ENCODE measurements at places on chromosomes 7 and 10. TPM values are rescaled to one million over a fixed set of nuclear protein-coding genes. Genes with fewer than 3 reads are reported as not detected.

The NEUROG3 gene
- total RNA-seq: not detected

The ZNF138 gene
- 2.0 TPM for total RNA-seq

The OR9A2 gene
- total RNA-seq: not detected

The HIP1 gene
- total RNA-seq: 47.5 TPM

The FFAR4 gene
- total RNA-seq: not detected

The CDC14C gene
- total RNA-seq: not detected

The EPHB6 gene
- 13.1 TPM for total RNA-seq

The COL28A1 gene
- 0.11 TPM for total RNA-seq

The LOXL4 gene
- total RNA-seq: 3.7 TPM

The BLNK gene
- not detected for total RNA-seq

DNA sequence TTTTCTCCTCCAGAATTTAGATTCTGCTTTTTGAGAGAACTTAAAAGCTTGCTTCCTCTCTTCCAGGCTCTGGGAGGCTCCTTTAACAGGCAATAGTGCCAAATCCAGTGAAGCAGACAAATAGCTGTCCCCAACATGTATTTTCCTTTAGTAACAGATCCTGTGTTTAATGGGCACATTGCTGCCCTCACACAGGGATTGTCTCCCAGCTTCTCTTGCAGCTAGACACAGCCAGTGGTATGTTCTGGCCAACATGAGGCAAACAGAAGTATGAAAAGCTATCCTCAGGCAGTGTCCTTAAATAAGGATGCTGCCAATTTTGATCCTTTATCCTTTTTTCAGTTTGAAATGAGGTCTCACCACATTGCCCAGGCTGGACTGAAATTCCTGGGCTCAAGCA lies 38.2 kb downstream of the MALSU1 start:
- DNase-seq: no peak
- H3K4me3 ChIP-seq: no peak overlapping the region
- H3K27ac ChIP-seq: no peak overlapping the region
- no peaks in the 10 kb centered on the region for H3K27me3 ChIP-seq
- H3K4me1 ChIP-seq: no peaks in the 10 kb centered on the region

GRCh38 chr10:17022896-17023295 lies 106.7 kb downstream of the CUBN start:
- H3K27ac ChIP-seq: peak overlapping the region; percentile 64
- peaks cover 30% of the 10 kb centered on the region for H3K4me1 ChIP-seq
- H3K27me3 ChIP-seq: no peaks in the 10 kb centered on the region
- no peaks in the 10 kb centered on the region for H3K36me3 ChIP-seq

DNA sequence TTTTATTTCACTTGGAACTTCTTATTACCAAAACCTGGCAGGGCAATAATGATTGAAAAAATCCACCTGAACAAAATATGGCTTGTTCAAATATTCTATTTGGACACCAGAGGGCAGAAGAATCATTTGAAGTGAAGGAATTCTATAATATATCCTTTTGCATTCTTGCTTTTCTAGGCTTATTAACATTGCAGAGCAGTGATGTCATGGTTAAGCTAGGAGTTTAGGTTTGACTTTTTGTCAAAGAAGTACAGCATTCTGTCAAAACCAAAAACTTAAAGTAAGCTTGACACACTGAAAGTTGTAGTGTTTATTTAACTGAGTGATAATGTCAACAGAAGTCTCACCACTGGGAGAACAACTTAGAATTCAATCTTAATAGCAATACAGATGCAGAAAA lies 156.0 kb downstream of the SEMA3D start:
- H3K4me1 ChIP-seq: no peaks in the 10 kb centered on the region
- no peaks in the 10 kb centered on the region for H3K36me3 ChIP-seq
- H3K27ac ChIP-seq: no peak overlapping the region
- H3K27me3 ChIP-seq: no peaks in the 10 kb centered on the region

DNA sequence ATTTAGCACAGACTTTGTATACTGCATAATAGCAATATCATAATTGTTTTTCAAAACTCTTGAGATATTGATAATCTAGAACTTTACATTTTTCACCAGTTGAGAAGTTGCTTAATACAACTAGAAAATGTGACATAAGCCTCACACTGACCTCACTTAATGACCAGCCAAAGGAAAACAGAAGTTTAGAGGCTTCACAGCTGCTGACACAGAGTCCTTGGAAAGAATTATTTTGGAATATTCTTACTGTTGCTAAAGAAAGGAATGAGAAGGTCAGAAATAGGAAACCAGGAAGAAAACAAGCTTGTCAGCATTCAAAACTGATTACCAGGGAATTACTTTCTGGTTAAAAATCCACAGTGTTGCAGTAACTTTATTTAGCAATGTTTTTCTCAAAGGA lies 35.5 kb upstream of the WASL start:
- DNase-seq: no peak
- no peaks in the 10 kb centered on the region for H3K36me3 ChIP-seq
- no peak overlapping the region for H3K4me3 ChIP-seq
- no peaks in the 10 kb centered on the region for H3K27me3 ChIP-seq

DNA sequence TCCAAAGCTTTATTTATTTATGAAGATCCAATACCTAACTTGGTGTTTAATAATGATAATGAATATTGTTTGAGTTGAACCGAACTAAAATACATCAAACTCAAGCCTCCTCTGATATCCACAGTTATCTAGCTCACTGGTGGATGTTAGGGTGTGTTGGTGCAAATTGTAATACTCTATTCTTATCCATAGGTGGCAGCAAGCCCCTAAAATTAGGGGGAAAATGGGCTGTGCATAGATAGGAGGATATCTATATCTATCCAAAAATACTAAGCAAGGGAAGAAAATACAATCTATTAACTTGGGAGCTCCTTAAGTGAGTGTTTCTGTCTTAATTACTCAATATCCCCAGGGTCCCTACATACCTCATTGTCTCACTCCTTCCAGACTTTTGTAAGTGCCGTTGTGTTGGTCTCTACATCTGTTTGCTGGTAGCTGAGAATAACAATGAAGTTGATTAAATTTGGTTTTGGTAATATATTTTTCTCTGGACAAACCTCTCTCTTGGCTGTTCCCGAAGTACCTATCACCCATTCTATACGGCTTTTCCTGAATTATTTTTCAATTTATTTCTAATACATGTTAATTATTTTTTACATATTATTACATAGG lies 55.0 kb upstream of the VWDE start:
- no peaks in the 10 kb centered on the region for H3K4me1 ChIP-seq
- no peak overlapping the region for H3K4me3 ChIP-seq
- no peak for DNase-seq
- H3K36me3 ChIP-seq: no peaks in the 10 kb centered on the region
- H3K27me3 ChIP-seq: no peaks in the 10 kb centered on the region
- no peak overlapping the region for H3K27ac ChIP-seq

DNA sequence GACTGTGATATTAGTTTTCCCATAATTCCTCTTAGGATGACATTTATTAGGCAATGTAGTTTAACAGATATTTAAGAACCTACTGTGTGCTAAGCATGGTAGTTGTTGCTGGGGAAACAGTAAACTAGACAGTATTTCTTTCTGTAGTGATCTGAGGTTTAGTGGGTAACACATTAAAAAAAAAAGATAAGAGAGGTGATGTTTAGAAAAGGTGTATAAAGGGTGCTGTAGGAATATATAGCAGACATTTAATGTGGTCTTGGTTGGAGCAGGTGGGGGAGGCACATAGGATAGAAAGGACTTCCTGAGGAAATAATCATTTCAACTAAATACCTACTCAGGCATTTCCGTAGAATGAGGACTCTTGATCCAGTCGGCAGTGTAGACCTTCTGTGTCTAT lies 11.9 kb downstream of the KIF11 start:
- no peak overlapping the region for H3K4me3 ChIP-seq
- H3K36me3 ChIP-seq: no peaks in the 10 kb centered on the region
- no peak for DNase-seq
- H3K27me3 ChIP-seq: no peaks in the 10 kb centered on the region
- no peak overlapping the region for H3K27ac ChIP-seq

- H3K4me1 ChIP-seq: no peaks in the 10 kb centered on the region
- no peaks in the 10 kb centered on the region for H3K36me3 ChIP-seq
- no peaks in the 10 kb centered on the region for H3K27me3 ChIP-seq
- no peak for DNase-seq
These were observed 257.1 kb downstream of the GATA3 start for GRCh38 chr10:8311526-8312070.

DNA sequence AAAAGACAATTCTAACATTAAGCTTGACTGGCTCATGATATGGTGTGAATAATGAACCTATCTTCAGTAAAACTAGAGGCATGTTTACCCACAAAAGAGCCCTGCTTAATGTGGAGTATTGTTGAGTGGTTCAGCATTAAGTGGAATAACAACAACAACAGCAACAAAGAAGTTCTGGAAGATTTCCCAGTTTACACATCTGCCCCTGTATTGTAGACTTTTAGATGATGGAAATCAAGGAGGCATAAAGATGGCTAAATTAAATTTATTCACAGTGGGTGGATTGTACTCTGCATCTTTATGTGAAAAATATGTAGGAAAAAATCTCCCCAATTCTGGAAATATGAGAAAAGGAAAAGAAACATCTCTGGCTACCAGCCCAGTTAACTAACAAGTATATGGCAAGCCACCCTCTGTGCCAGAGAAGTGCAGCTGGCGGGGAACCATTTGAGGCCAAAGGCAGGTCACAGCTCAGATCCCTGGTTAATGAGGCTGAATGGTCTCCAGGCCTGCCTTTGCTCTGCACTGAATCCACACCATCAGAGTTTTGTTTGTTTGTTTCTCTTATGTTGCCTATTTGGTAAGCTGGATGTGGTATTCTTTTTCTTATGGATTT lies 186.0 kb downstream of the SEMA3D start:
- H3K27me3 ChIP-seq: no peaks in the 10 kb centered on the region
- no peak overlapping the region for H3K4me3 ChIP-seq
- H3K36me3 ChIP-seq: no peaks in the 10 kb centered on the region
- DNase-seq: no peak
- no peak overlapping the region for H3K27ac ChIP-seq
- H3K4me1 ChIP-seq: no peaks in the 10 kb centered on the region

DNA sequence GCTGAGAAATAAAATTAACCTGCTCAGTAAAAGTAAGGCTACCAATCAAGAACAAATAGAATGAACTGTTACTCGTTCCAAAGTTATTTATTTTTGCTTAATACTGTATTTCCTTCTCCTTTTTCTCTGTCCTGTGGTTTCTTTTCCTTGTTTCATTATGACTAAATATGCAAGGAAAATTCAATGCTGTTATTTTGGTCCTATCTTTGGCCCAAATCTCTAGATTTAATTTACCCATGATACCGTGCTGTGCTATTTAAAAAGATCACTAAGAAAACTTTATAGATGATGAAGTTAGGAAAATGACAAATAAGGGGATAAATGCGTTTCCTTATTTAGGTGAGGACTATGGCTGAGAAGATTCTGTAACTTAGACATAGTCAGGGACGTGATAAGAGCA lies 45.3 kb upstream of the FAM133B start:
- no peak overlapping the region for H3K4me3 ChIP-seq
- no peaks in the 10 kb centered on the region for H3K36me3 ChIP-seq
- H3K4me1 ChIP-seq: peaks cover 38% of the 10 kb centered on the region
- H3K27ac ChIP-seq: peak overlapping the region; percentile 5

DNA sequence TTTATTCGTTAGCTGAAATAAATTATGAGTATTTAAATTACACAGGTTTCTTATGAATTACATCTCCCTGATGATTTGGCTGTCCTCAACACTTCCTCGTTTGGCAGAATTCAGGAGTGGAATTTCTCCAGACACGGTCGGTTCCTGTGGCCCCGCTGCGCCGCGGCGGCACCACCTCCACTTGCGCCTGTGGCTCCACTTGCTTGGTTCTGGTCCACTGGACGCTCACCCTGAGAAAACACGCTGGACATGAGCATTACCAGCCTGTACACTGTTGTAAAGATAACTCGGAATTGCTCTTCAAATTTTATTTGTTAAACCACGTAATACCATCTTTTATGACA lies 85.3 kb downstream of the ZNF33B start:
- peaks cover 3% of the 10 kb centered on the region for H3K4me1 ChIP-seq
- H3K27ac ChIP-seq: peak overlapping the region; percentile 47
- H3K27me3 ChIP-seq: no peaks in the 10 kb centered on the region
- no peak for DNase-seq
- peak overlapping the region; percentile 87 for H3K4me3 ChIP-seq

- no peak overlapping the region for H3K4me3 ChIP-seq
- H3K4me1 ChIP-seq: peaks cover 8% of the 10 kb centered on the region
- peaks cover under 1% of the 10 kb centered on the region for H3K36me3 ChIP-seq
- DNase-seq: no peak
These were observed 29.1 kb downstream of the MCU start for GRCh38 chr10:72720814-72721660.

DNA sequence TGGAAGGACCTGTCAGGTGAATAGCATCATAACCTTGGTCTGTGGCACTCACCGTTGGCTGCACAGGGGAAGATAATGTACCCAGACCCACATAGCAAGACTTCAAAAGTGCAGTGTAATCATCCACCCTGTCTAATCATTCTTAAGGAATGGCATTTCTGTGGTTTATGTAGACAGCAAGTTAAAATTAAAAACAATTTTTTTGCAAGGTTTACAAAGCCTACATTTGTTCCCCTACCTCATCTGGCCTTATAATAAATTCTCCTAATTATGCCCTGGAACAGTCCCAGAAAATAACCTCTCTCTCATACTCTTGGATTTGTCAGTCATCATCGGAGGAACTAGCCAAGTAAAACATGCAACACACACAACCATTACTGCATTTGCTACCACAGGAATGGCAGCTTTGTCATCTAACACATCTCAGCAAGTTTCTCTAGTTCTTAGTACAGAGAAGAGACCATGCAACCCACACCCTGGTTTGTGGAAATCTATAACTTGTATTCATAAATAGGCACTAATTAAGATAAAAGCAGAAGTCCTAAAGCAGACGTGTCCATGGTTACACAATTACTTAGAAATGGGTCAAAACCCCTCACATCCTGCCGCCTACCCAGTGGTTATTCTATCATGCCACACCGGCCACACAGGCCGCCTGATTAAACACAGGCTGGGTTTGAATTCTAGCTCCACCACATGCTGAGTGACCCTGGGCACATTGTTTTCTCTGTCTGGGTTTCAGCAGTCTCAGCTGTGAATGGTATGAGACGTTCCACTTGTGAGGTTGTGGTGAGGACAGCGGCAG lies 19.1 kb downstream of the ABLIM1 start:
- H3K4me1 ChIP-seq: no peaks in the 10 kb centered on the region
- H3K4me3 ChIP-seq: no peak overlapping the region
- H3K27me3 ChIP-seq: no peaks in the 10 kb centered on the region
- no peak overlapping the region for H3K27ac ChIP-seq
- no peaks in the 10 kb centered on the region for H3K36me3 ChIP-seq

- H3K4me3 ChIP-seq: no peak overlapping the region
- no peaks in the 10 kb centered on the region for H3K4me1 ChIP-seq
- no peaks in the 10 kb centered on the region for H3K27me3 ChIP-seq
- H3K27ac ChIP-seq: no peak overlapping the region
- H3K36me3 ChIP-seq: no peaks in the 10 kb centered on the region
- no peak for DNase-seq
These were observed 467.4 kb downstream of the TYW1 start for GRCh38 chr7:67463983-67464382.

- no peak overlapping the region for H3K27ac ChIP-seq
- H3K36me3 ChIP-seq: no peaks in the 10 kb centered on the region
- H3K27me3 ChIP-seq: peaks cover 45% of the 10 kb centered on the region
- peak; percentile 82 for DNase-seq
- H3K4me3 ChIP-seq: peak overlapping the region; percentile 37
- H3K4me1 ChIP-seq: peaks cover 16% of the 10 kb centered on the region
These were observed 7.0 kb downstream of the NAT16 start for GRCh38 chr7:101172854-101173751.

GRCh38 chr10:128062331-128062880 lies 63.8 kb downstream of the MKI67 start:
- peaks cover 23% of the 10 kb centered on the region for H3K4me1 ChIP-seq
- H3K4me3 ChIP-seq: no peak overlapping the region
- H3K27me3 ChIP-seq: no peaks in the 10 kb centered on the region
- H3K36me3 ChIP-seq: peaks cover 7% of the 10 kb centered on the region
- DNase-seq: no peak
- H3K27ac ChIP-seq: peak overlapping the region; percentile 73

GRCh38 chr10:70280099-70280498 lies 3.7 kb downstream of the NPFFR1 start:
- no peak overlapping the region for H3K4me3 ChIP-seq
- no peak overlapping the region for H3K27ac ChIP-seq
- DNase-seq: no peak
- peaks cover 7% of the 10 kb centered on the region for H3K27me3 ChIP-seq

All from ascending aorta (tissue), 2 donors.